Psoas muscle (tissue), 8 donors: ENCODE measurements at places on chromosomes 16 and 17. TPM values are rescaled to one million over a fixed set of nuclear protein-coding genes. Genes with fewer than 3 reads are reported as not detected.

SSTR5 gene
- not detected for total RNA-seq

GRCh38 chr16:2475413-2476344 lies 752 bp downstream of the TBC1D24 start:
- DNase-seq = no peak
- H3K27ac ChIP-seq = peak overlapping the region; percentile 95
- H3K27me3 ChIP-seq = no peaks in the 10 kb centered on the region
- peak overlapping the region; percentile 92 for H3K4me3 ChIP-seq

DNA sequence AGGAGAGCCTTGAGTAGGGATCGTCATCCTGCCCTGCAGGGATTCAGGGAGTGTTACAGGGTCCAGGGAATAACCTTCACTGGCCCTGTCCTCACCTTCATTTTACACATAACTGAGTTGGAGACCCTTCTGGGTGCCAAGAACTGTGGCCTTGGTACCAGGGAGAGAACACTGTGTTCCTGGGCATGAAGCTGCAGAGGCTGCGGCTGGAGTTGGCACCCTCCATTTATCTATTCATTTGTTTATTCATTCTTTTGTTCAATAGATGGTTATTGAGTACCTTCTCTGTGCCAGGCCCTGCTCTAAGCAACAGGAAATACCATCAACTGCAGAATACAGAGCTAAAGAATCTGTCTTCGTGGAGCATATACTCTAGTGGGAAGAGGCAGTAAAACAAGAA lies 6.7 kb downstream of the ABCC3 start:
- H3K27me3 ChIP-seq = peaks cover 4% of the 10 kb centered on the region
- no peak overlapping the region for H3K27ac ChIP-seq
- H3K36me3 ChIP-seq = no peaks in the 10 kb centered on the region
- peaks cover 10% of the 10 kb centered on the region for H3K4me1 ChIP-seq

TMEM98 gene
- 4.6 TPM for total RNA-seq

GRCh38 chr16:57648125-57648524 lies 19.7 kb downstream of the ADGRG1 start:
- H3K27ac ChIP-seq = peak overlapping the region; percentile 50
- H3K4me3 ChIP-seq = no peak overlapping the region
- H3K27me3 ChIP-seq = no peaks in the 10 kb centered on the region
- DNase-seq = no peak
